ENCODE measurements at places on chromosomes 5 and 9.

GRCh38 chr5:133753856-133754255, 141.5 kb upstream of the FSTL4 start:
- DNase-seq = peak; percentile 67

GRCh38 chr5:122311961-122312590, at the start of gene SNCAIP:
Gene SNCAIP (plus strand): TSS chr5:122312237. CDS start chr5:122391135, 78,898 bp downstream.
- peak; percentile 92 for DNase-seq

DNA sequence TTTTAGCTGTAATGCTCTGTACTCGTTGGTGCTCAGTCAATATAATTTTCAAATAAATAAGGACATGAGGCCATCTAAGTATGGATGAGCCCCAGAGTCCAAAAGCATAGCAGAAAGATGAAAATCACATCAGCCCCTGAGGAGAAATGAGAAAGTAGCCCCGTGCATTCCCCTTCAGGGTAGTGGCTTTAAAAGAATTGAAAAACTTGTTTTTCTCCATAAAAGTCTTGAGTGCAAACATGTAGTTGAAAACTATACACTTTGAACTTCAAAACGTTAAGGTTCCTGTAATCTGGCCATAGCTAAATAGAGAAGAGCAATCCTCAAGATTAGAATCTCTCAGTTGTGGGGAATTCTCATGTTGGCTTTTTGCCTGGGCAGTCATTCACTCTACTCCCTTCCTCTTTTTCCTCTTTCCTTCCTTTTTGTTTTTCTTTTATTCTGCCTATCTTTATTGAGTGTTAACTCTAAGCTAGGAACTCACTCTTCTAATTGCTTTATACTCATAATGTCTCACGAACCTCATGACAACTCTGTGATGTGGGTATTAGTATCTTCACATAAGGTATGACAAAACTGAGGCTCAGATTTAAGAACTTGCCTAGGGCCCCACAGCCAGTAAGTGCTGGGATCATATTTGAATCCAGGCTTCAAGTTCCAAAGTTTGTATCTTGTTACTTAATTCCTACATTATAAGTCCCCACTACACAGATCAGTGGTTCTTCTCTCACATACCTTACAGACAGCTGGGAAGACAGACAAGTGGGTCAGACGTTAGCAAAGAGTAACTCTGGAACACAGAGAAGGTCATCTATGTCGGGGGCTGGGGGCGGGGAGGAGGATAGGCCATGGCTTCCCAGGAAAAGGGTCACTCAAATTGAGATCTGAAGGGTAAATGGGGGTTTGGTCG, 46.4 kb upstream of the ABCA1 start:
- no peak for DNase-seq

- DNase-seq = no peak
Observed at GRCh38 chr5:1090538-1090937, 21.3 kb downstream of the SLC12A7 start.

DNA sequence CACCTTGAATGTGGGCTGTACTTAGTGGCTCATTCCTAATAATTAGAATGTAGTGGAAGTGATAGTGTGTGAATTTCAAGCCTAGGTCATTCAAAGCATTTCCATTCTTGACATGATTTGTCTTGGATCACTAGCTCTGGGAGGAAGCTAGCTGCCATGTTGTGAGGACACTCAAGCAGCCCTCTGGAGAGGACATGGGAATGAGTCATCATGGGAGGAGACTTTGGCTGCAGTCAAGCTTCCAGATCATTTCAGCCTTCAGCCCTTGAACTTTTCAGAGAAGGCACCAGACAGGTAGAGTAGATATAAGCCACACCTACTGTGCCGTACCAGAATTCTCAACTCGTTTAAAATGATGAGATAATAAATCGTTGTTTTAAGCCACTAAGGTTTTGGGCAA, 506.9 kb downstream of the ZNF608 start:
- peak; percentile 8 for DNase-seq

DNA sequence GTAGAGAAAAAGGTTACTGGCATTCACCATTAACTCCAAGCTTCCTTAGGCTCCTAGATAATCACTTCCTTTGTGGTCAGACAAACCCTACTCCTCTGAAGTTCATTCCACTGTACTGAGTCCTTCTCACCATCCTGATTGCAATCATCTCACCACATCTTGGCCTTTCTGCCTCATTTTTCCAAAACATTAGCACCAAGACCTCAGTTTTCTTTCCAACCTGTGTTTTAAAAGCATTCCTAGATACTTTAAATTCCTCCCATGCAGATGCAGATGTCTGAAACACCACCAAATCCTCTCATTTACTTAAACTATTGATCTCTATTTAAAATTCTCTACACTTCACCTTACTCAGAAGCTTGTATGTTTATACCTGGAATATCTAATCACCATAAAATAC, 961.3 kb upstream of the CTNND2 start:
- DNase-seq = no peak

DNA sequence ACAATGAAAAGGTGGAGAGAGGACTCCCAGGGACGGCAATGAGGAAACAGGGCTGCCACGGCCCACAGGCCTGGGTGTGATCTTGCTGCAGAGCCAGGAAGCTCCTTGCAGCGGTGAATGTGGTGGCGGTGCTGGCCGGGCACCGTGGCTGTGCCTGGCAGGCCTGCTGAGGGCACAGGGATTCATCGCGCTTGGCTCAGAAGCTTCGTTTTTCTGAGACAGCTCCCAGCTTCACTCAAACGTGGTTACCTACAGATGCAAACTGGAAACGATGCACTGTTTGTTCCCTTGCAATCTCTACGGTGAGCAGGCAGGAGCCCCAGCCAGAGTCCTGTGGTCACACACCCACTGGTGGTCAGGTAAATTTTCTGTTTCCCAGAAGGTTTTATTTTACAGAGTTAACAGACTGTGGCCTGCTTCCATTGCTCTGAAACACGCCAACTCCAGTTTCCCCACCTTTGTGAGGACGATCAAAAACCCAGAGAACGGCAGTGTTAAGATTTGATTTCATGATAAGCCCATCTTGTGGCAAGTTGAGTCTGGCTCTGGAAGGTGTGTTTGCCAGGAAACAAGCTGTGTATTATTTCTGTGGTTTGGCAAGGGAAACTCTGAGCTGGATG, 183.9 kb downstream of the AUH start:
- no peak for DNase-seq

DNA sequence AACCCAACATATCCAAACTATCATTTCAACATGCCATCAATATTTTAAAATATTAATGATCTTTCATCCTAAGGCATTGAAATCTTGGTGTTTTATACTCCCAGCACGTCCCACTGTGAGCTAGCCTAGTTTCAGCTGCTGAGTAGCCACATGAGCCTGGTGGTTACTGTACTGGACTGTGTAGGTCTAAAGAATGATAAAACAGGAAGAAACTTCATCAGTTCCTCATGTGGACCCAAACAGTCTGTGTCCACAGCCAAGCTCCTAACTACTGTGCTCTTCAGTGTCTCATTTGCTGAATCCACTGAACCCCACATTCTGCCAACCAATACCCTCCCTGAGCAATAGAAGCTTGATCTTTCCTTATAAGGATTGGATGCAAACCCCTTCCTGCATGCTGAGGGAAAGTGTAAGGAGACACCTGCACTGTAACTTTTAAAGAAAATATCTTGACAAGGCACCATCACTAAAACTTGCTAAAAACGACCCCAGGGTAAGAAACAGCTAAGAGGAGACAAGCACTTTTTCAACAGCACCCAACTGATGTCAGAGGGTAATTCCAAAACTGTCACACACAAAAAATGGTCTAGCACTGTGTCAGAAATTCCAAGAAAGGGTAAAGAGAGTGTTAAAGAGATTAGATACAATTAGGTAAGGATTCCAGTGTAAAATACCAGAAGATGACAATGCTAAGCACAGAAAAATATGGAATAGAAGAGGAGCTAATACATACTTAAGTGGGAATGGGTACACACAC, 126.9 kb downstream of the SPOCK1 start:
- no peak for DNase-seq

DNA sequence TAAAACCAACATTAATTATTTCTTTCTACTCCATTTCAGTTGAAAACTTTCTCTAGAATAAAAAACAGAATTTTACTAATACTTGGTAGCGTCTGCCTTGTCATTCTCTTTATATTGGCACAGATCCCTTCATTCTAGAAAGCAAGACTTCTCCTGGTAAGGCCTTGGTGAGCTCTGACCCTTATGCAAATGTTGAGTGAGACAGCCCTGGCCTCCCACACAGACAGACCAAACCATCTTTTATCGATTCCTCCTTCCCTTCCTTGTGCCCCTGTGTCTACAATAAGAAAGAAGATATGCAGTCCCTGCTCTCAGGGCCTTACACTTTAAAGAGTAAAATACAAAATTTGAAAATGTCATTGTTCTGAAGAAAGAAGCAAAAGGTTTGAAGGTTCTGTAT, 262.2 kb downstream of the EFNA5 start:
- DNase-seq = no peak

GRCh38 chr9:84501587-84501986, 161.0 kb upstream of the SLC28A3 start:
- DNase-seq = no peak

GRCh38 chr9:117250610-117251215, 164.1 kb downstream of the ASTN2 start:
- peak; percentile 55 for DNase-seq

- DNase-seq = no peak
Observed at GRCh38 chr5:177195307-177195952, 61.9 kb downstream of the NSD1 start.

GRCh38 chr5:169762338-169763095, 125.4 kb downstream of the DOCK2 start:
- no peak for DNase-seq

DNA sequence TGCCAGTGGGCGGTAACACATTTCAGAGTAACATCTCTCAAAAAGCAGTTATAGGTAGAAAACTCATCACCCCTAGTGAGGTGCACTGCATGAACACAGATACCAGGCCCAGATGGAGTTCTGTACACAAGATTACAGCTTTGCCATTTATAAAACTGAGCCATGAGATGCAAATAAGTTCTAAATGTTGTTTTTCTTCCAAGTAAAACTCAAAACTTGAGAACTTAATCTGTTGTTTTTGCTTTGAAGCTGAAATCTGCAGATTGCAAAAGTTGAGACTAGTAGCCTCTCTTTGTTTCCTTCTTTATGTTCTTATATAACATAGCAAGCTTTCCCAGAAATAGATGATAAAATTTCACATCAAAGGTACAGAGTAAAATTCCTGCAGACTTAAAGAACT, 434.1 kb downstream of the PLK2 start:
- no peak for DNase-seq

GRCh38 chr9:82128011-82128696, 139.6 kb downstream of the SPATA31D1 start:
- DNase-seq = peak; percentile 78

GRCh38 chr9:20406344-20406743, 216.0 kb downstream of the MLLT3 start:
- DNase-seq = no peak

GRCh38 chr5:157947156-157947555, 88.2 kb upstream of the CLINT1 start:
- DNase-seq = no peak

- DNase-seq = no peak
Observed at GRCh38 chr5:60492958-60493357, 207.0 kb downstream of the DEPDC1B start.

GRCh38 chr9:137055385-137056364, 1.8 kb upstream of the ENTPD2 start:
- peak; percentile 96 for DNase-seq

GRCh38 chr5:56479126-56479525, 246.0 kb upstream of the ANKRD55 start:
- no peak for DNase-seq

DNA sequence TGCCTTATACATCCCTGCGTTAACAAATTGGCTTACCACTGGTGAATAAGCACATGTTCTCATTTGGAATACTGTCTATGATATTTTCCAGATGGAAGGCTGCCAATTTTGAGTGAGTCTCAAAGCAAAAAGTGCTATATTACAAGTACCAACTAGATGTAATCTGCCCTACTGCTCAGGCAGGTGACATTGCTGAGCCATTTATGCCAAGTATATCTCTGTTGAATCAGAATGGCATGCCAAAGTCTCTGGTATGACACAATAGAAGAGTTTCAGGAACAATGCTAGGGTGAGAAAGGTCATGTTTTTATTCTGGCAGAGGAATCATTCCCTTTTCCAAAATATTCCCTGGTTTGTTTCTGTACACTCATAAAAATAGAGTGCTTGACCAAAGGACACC, 356.5 kb downstream of the CDH9 start:
- no peak for DNase-seq

GRCh38 chr5:97364731-97365130, 181.7 kb upstream of the RIOK2 start:
- DNase-seq = no peak

GRCh38 chr5:141590127-141590526, 28.7 kb downstream of the DIAPH1 start:
- DNase-seq = no peak

- DNase-seq = no peak
Observed at GRCh38 chr5:133370036-133370831, 242.1 kb downstream of the FSTL4 start.

GRCh38 chr9:21454149-21454548, 13.9 kb downstream of the IFNA1 start:
- DNase-seq = no peak

- peak; percentile 59 for DNase-seq
Observed at GRCh38 chr5:155049569-155050383, 36.2 kb downstream of the KIF4B start.

- DNase-seq = no peak
Observed at GRCh38 chr5:35904443-35905132, 33.8 kb downstream of the CAPSL start.

Measured in NCI-H69 (cell line).